ENCODE measurements at places on chromosomes 3 and 15. TPM values are rescaled to one million over a fixed set of nuclear protein-coding genes. Genes with fewer than 3 reads are reported as not detected.

The TUSC7 gene
- not detected for total RNA-seq

The PLA2G4E gene
- total RNA-seq = not detected

The P2RY1 gene
- 0.25 TPM for total RNA-seq

The CNTN3 gene
- not detected for total RNA-seq

The DAZL gene
- total RNA-seq = not detected

DNA sequence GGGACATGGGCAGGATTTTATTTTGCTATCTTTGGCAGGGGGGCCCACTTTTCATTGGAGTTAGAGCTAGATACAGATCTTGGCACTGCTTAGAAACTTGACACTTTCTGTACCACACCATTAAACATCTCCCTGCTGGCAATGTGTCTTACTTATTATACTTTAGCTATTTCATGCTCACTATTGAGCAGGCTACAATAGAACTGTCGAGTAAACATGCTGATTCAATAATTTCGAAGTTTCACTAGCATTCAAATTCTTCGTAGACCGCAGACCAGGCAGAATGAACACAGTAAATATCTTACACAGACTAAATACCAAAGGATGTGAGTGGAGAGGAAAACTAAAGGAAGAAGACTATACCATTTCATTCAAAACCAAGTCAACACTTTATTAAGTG lies 180.8 kb downstream of the UNC13C start:
- DNase-seq = no peak

DNA sequence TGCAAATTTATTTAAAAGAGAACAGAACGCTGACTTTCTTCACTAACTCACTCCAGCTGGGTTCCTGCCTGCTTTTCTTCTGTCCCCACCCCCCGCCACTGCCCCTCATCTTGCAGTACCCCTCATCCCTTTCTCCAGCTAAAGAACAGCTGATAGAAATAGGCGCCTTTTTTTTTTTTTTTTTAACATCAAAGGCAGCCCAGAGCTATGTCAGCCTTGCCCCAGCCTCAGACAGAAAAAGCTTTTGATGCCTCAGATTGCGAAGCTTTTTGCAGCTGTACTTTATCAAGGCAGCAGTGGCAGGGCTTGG lies 1.8 kb downstream of the CADPS start:
- no peak for DNase-seq

DNA sequence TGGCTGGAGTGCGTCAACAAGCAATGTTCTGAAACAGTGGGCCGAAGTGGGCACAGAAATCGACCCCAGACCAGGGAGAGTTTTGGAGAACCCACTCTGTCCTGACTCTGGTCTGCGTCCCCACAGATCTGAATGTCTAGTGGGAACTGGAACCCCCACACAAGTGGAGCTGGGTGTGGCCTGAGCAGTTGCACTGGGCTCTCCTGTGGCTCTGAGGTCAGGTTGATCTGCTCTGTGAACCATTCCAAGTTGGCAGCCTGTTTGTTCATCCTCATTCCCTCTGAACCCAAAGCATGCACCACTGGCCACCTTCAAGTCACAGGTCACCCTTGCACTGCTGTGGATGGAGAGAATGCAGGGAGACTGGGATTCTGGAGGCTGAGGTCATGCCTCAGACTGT lies 60.5 kb downstream of the STARD5 start:
- DNase-seq = no peak

GRCh38 chr3:140206196-140207040 lies 271.4 kb downstream of the CLSTN2 start:
- DNase-seq = no peak

- no peak for DNase-seq
Observed at GRCh38 chr3:58157700-58158099, 53.1 kb downstream of the DNASE1L3 start.

GRCh38 chr3:130529486-130530215 lies 12.7 kb downstream of the COL6A6 start:
- no peak for DNase-seq

GRCh38 chr3:184561913-184562877 lies 610 bp downstream of the EPHB3 start:
- DNase-seq = peak; percentile 49

GRCh38 chr3:25621087-25621486 lies 43.6 kb downstream of the TOP2B start:
- DNase-seq = no peak

DNA sequence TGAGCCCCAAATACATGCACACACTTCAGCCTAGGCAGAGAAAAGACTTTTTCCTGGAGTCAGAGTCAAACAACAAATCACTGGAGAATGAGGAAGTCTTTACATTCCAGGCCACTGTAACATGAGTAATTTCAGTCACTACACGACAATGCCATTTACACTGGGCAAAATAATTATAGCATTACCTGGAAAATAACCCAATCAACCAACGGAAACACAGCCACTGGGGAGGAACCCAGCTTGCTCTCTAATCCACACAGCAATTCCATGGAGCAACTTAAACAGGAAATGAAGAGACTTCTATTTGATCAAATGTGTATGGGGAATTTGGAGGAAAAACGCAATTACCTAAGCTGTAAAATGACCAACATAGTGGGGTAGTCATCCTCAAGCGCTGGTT lies 15.2 kb downstream of the FSTL1 start:
- DNase-seq = no peak
